Renal cortical epithelial cell (primary cell): ENCODE measurements at places on chromosomes 3 and 15.

DNA sequence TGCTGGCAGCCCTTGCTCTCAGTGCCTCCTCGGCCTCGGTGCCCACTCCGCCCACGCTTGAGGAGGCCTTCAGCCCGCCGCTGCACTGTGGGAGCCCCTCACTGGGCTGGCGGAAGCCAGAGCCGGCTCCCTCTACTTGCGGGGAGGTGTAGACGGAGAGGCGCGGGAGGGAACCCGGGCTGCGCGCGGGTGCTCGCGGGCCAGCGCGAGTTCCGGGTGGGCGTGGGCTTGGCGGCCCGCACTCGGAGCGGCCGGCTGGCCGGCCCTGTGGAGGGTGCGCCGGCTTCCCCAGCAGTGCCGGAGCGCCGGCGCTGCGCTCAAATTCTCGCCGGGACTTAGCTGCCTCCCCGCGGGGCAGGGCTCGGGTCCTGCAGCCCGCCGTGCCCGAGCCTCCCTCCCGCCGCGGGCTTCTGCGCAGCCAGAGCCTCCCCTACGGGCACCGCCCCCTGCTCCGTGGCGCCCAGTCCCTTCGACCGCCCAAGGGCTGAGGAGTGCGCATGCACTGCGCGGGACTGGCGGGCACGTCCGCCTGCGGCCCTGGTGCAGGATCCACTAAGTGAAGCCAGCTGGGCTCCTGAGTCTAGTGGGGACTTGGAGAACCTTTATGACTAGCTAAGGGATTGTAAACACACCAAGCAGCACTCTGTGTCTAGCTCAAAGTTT lies 231.5 kb downstream of the EFHB start:
- DNase-seq = no peak

DNA sequence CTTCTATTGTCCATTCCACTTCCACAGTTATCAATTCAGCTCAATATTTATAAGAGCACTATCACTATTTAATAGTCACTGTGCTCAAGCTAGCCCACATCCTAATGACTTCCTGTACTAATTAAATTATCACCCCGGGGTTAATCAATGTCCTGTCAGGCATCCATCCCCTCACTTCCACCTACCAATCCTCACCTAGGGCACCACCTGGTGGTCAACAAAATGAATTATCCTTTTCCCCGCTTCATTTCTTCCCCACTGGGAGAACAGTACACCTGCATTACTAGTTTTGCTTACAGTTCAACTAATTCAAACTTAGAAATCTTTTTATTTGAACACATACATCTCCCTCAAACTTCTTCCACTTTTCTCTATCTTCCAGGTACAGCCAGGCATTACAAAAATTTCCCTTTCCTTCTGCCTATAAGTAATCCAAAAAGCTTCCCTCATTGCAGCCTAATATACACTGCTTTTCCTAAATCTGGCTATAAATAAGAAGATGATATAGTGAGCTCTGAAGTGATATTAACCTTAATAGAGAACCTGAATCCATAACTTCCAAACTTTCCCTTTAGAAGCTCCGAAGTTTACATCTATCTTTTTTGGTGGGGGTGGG lies 68.5 kb downstream of the TMCC1 start:
- DNase-seq = peak; percentile 59

DNA sequence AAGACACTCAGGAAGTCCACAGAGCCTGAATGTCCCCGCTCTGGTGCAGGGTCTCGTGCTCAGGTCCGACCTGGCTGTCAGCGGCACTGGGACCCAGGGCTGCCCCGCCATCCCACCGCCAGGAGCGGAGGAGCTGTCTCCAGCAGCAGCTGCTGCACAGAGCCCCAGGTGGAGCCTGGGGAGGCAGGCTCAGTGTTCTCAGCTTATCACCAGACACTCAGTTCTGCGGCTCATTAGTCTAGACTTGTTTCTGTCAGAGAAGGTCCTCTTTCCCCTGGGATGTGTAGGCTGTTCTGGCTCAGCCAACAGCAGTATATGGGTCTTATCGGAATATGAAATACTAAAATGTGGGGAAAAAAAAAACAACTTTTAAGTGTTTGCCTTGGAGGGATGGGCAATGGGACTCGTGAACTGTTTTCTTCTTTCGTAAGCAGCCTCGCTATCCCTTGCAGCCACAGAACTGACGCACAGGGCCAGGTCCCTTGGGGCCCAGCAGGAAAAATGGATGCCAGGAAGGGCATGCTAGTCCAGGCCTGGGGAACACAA lies 75.9 kb downstream of the KLF13 start:
- DNase-seq = no peak

DNA sequence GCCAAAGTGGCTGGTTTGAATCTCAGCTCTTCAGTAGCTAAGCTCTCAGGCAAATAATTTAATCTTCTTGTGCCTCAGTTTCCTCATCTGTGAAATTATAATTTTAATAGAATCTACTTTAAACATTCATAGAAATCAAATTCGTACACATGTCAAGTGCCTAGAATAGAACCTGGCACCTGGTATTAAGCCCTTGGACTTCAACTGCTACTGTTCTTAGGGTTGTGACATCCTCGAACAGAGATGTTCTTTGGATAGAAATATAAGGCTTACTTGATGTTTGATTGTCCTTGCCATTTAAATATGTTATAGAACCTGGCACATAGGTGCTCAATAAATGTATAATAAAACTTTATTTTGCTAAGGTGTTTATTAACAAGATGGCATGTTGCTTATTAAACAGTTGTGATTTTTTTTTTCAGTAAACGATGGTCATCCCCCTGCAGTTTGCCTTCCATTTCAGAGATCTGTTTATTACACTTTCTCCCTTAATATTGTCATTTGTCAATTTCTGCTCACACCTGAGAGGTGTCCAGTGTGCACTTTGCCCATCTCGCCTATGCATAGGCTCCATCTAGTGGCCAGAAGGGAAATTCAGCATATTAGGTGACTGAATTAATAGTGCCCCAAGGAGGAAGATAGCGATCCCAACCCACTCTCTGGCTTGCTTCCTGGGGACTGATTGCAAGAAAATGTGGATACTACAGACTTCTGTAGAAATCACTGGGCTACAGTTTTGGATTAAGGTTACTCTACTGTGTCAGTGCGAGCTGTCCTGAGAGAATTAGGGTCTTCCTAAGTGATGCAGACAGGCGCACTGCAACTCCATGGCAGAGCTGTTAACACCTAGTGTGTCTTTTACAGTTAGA lies 10.7 kb downstream of the IGF1R start:
- DNase-seq = no peak

DNA sequence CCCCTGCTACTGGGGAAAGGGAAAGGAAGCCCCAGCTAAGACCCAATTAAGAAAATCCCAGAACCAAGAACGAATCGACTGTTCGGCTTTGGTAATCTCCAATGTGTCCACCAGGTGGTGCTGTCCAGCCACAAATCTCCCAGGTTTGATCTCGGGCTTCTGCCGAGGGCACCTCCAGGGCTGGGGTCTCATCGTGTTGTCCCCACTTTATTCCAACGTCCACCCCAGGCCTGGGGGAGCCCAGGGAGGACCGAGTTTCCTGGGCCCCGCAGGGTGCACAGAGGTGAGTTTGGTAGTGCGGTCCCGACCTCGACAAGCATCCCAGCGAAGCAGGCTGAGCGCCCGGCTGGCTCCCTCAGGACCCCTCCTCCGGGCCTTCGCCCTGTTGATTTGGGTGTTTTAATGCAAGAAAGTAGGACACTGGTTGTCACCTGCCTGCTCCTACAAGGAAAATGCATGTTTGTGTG lies 185.1 kb downstream of the GOLGA6L6 start:
- no peak for DNase-seq

GRCh38 chr3:107523539-107524325 lies 970 bp downstream of the BBX start:
- peak; percentile 31 for DNase-seq

DNA sequence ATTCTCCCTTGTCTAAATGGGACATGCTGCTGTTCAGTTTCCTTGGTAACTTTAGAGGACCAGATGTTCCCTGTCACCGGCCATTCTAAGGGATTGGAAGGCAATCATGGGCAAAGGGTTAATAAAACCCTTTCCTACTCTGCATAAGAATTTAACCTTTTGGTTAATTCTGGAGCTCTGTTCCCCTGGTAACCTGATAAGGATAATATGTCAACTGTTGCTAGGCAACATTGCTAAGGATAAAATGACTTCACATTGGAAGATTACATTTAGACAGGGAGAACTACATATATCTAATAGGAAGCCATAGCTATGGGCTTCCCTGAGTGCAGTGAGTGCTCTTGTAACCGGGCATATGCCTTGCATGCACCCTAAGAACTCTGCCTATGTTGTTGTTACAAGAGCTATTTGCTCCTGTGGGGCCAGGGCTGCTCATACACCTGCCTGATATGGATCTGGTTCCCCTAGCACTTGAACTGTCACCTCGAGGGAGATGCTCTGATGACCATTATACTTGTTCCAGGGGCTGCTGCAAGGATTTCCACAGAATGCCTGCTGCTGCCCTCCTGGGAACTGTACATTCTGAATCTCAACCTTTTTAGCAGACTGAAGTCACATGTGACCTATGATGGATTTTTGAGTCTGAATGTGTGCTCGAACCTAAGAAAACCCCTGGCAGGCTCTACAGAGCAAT lies 326.3 kb upstream of the PDZRN3 start:
- no peak for DNase-seq

DNA sequence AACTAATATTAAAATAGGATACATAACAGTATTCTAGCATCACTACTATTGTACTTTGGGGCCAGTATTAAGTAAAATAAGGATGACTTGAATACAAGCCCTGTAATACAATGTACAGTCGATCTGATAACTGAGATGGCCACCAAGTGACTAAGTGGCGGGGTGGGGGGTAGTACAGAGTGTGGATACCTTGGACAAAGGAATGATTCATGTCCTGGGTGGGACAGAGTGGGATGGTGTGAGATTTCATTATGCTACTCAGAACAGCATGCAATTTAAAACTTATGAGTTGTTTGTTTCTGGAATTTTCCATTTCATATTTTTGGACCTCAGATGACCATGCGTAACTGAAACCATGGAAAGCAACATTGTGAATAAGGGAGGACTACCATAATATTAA lies 46.0 kb downstream of the SLC7A14 start:
- no peak for DNase-seq

DNA sequence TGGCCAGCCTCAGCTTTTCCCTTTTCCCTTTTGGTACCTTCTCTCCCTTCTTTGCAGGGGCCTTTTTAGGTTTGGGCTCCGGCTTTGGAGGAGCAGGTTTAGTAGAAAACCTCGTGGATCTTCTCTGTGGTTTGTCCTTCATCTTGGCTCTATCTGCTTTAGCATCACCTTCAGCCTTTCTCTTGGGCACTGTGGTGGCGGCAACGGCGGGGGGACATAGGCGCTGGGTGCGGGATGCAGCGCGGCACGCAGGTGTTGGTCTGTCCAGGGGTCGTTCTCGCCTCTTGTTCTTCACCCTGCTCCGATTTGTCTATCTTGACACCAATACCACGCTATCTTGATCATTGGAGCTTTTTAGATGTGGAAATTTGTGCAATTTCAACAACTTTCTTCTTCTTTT lies 64.5 kb upstream of the SMAD3 start:
- no peak for DNase-seq

DNA sequence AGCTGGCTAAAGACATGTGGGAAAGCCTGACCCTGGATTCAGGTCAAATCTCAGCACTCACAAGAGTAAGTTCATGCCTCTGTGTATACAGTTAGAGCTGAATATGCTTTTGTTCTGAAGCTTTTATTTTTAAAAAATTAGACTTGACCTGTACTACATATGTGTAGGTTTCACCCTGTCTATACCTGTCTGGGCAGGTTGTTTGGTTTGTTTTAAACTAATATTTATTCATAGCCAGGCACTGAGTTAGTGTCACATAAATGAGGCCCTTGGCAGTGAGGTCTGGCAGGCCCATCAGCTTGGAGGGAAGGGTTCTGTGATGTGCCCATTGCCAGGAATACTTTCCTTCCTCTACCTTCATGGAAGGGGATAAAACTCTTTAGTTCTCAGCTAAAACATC lies 1.9 kb downstream of the DNAJA4 start:
- no peak for DNase-seq

- DNase-seq = no peak
Measured at GRCh38 chr15:34126522-34126921, 24.6 kb downstream of the PGBD4 start.
